ENCODE measurements at places on chromosomes 1 and 21.

- DNase-seq, result peak; percentile 48
Measured at GRCh38 chr1:25566730-25567341, 23.4 kb downstream of the LDLRAP1 start.

DNA sequence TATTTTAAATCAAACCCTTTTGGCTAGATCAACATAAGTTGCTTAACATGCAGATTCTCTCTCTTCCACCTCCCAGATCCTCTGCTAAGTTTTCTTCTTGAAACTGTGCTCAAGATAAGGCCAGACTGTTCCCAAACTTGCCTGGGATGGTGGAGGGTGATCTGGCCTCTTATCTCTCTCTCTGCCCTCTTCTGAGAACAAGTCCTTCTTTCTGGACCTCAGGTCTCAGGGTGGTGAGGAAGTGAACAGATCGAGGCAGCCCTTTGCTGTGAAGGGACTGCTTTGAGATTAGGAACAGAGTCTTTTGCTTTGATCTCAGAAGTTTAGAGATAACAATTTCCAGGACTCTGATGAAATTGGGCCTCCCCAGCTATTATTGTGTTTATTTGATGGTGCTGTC is 70.7 kb downstream of the HUNK start:
- DNase-seq, result no peak

DNA sequence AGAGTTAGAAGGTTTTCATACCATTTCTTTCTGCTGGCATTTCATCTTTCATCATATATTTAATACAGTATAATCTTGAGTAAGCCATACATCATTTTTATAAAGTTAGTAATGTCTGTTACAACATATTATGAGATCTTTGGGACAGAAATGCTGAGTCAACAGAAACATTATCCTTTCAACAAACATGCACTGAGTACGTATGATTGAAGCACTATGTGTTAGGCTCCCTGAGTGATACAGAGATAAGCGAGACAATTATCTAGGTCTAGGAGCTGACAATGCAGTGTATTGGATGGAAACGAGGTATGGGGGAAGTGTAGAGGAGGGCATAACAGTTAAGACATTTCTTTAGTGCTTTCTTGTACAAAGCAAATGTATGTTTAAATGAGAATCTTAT is 19.7 kb upstream of the GPR52 start:
- DNase-seq, result no peak

DNA sequence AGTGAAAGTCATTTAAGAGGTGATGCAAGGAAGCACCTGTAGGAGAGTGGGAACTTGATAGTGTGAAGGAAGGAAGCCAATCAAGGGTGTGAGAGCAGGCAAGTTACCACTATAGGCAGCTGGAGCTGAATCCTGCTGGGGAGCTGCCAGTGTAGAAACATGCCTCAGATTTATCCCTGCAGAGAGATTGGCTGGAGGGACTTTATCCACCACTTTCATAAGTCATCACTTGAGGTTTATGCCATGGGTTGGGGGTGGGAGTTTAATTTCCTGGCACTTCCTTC is 443.6 kb downstream of the PLPP3 start:
- no peak for DNase-seq

DNA sequence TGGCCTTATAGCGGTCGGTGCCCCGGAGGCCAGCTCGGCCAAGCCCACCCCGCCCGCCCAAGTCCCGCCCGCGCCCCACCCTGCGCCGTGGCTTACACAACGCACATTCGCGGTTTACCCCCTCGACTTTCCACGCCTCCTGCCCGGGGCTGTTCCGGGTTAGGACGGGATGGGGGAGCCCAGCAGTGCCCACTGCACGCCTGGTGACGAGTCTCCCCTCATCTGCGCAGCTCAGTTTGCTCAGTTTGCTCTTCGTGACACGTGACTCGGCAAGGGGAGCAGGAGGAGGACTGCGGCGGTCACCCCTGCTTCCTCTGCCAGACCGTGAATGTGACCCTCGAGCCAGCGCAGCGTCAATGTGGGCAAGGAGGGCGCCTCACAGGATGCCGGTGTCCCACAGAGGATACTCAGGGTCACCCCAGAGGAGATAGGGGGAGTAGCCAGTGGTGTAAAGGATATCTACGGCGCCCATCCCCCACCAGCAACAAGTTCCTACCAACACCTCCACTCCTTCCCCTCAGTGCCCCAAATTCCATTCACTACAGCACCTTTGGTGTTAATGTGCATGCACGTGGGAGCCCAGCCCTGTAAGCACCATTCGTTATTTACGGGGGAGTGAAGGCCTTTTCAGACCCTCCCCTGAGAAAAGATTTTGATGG is 350 bp upstream of the S100A6 start:
- DNase-seq, result no peak
